ENCODE measurements at places on chromosomes 1 and 21.

GRCh38 chr1:92466683-92467352, 19.9 kb downstream of the GFI1 start:
- DNase-seq: no peak

DNA sequence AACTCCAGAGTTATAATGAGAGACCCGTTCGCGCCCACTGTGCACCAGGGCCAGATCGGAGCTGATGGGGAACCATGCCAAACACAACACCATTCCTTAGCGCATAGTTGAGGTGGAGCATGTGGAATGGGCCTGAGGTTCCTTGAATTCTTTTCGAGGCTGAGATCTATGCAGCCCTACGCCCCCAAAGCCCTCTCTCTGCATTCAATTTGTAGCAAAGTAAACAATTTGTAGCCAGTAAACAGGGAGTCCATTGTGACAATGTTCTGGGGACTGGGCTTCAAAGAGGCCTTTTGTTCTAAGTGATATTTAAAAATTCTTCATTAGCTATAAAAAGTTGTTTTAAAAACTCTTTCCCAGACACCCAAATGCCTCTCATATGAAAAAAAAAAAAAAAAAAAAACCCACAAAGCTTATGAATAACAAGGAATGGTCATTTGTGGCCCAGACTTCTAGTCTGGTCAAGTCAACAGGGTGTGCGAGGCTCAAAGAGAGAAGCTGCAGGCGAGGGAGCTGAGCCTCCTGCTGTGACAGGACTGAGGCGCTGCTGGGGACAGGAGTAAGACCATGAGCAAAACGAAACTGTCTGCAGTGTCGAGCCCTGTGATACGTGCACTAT, 30.6 kb upstream of the KCNE2 start:
- DNase-seq: no peak

DNA sequence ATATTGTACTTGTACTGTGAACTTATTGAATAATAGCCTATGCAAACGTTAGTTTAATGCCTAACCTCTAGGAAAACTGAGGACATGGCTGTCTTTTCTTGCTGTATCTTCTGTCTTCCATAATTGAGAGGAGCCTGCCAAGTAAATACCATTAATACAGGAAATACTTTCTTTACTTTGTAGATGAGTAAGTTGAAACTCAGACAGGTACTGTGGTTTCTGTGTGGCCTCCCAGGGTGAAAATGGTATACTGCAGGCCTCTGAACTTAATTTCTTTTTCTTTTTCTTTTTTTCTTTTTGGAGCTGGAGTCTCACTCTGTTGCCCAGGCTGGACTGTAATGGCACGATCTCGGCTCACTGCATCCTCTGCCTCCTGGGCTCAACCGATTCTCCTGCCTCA, 208.8 kb upstream of the ADGRL4 start:
- no peak for DNase-seq

DNA sequence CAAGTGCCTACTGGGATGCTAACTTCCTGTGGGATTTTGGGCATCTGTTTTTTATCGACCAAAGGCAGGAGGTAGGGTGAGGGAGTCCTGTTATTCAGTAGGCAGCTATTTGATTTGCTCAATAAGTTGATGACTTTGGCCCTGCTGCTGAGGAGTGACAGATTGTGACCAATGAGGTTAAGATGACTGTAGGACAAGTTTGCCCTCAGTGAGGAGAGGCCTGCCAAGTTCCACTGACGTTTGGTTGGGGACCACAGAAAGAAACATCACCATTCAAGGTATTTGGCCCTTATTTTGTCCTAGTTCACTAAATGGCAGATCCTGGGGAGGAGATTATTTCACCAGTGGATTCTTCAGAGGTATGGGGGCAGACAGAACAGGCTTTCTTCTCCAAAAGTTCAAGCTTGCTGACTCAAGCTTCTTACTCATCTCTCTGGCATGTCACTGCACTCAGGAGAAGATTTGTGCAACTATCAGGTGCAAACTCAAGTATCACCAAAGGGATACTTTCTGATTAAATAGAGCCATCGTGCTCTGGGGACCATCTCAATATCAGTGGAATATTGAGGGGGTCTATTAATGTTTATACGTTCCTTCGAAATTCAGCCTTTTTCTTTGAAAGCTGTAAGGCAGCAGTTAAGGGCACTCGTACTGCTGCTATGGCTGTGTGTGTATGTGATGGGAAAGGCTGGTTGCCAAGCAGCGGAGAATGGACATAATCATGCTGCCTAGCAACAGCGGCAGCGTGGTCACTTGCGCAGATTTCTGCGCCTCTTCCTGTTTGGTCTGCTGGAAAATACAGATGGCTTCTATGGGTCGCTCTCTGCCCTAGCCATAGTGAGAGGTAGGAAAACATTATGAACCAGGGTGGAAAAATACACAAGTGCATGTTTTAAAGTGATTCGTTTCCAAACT, 78.7 kb downstream of the PBX1 start:
- no peak for DNase-seq

DNA sequence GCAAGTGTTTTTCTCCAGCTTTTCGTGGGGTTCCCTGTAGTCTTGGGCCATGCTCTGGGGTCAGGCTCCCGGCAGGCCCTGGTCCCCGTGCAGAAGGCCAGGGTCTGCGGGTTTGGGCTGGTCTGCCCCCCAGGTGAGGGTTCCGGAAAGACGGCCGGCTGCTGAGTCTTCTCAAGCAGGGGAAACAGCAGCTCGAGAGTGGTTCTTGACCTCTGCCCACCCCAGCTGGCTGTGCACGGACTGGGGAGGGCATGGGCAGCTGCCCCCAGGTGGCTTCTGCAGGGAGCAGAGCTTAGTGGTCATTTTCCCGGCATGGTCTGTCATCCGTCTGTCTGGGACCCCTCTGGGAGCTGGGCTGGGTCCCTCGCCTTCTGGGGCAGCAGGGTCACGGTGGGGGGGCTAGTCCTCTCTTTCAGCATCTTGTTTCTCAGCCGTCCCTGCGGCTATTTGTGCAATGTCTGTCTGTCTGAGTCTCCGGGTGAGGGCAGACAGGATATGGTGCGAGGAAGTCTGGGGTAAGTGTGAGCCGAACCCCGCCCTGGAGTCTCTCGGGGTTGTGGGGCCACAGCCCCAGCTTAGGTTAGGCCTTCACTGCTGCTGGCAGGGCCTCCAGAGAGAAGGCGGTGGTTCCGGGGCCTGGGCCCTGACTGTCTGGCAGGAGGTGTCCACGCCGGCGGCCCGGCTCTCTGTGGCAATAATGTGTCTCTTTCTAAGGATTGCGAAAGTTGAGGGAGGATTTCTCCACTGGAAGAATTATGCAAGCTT, 6.1 kb downstream of the SKI start:
- peak; percentile 81 for DNase-seq

DNA sequence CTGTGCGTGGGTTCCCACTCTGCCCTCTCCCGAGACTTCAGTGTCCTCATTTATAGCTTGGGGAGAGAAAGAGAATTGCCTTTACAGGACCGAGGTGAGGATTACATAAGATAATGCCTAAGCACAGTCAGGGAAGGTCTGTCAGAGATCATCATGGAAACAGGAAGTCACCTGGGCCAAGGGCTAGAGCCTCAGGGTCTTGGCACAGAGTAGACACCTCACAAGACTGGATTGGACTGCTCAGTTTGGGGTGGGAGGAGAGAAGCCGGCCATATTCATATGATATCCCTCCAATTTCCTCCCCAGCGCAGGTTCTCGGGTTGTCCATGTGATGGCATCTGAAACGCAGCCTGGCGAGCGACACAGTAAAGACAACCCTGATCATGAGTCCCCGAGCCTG, 3.8 kb downstream of the CNR2 start:
- DNase-seq: no peak
